8988T (cell line): ENCODE measurements at places on chromosomes 1 and 21.

DNA sequence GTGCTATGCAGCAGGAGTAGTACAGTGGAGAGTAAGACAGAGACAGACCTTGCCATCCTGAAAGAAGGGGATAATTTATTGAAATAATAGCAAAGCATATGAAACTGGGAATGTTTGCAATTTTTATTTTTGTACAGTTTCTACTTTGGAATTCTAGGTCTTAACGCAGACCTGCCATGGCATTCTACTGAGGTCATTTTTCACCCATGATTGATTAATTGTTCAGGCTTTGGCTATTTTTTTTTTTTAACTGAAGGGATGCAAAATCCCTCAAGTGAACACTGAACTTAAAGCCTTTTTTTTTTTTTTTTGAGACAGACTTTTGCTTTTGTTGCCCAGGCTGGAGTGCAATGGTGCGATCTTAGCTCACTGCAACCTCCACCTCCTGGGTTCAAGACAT, 27.1 kb downstream of the MTF2 start:
- DNase-seq: no peak

DNA sequence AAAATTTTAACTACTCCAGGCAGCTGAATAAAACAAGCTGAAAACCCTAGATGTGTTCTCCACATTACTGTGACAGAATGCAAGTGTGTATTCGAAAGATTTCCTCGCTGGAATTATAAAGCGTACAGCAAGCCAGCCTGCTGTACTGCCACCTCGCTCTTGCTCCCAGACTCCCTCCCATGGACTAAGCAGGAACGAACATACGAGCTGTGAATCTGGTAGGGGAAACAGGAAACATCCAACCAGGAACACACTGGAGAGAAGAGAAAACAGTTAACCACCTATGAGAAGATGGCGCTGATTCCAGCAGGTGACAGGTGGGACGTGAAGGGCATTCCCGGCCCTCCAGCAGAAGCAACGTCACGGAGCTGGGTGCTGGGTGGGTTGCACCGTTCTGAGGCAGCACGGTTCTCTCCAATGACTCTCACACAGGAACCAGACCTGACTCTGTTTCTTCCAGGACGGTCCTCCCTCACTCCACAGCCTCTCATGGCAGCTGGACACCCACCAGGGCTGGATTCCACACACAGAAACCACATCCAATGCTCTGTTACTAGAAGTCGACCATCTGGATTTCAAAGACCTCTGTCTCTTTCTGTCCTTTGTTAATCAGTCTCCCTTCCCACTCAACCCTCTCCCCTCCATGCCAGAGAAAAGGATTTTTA, 219.2 kb downstream of the RERE start:
- no peak for DNase-seq

DNA sequence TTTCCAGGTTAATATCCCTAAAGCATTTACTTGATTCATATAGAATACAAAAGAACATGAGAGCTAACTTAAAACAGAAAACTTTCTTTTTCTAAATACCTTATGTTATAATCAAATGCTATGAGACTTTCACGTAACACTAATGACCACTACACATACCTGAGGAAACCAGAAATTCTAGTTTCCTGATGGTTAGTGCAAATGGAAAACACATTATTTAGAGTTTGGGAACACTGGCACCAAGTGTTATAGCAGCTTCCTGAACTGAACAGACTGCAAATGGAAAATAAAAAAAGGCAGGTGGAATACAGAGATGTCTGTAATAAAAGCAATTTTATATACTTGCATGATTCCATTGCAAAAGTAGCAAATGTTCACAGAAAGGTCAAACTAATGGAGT, 15.5 kb downstream of the PAXBP1 start:
- no peak for DNase-seq

DNA sequence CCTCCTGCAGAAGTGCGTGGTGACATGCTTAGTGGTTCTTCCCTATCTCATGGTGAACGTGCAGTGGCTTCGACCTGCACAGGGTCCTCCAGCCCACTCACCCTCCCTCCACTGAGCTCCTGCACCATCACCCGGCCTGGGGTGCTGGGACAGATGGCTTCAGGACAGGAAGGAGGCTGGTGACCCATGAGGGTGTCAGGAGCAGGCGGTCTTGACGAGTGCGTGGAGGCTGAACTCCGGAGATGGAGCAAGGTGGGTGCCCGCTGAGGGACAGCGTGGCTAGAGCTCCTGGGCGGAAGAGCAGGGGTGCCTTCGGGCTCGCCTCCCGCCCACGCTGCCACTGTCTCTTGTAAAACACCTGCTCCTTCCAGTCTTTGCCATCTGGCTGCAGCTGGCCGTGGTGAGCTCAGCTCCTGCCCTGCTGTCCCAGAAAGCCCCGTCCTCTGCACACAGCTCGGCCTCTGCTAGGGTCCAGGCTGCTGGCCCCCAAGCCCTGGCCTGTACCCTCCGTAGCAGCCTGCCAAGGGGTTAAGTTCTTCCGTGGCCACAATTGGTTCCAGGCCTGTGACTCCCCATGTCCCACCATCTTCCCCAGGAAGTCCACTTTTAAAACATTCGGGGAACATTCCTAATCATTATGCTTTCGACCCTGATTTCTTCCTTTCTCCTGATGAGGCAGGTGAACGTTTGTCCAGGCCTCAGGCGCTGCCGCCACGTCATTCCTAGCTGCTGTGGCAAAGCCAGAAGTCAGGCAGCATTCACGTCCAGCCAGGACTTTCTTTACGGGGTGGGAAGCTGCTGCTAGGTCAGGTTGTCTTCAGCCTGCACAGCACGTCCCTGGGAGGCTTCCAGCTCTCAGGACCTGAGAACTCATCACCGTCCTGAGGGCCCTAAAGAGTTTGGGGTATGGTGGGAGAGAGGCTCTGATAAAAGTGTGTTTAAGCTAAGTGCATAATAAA, 8.1 kb downstream of the KRTAP10-1 start:
- no peak for DNase-seq

- no peak for DNase-seq
Measured at GRCh38 chr1:16905868-16906702, 10.3 kb downstream of the RNU1-2 start.

GRCh38 chr1:234475167-234475793, 3.7 kb downstream of the TARBP1 start:
- no peak for DNase-seq

GRCh38 chr1:67791686-67792085, 41.6 kb downstream of the GNG12 start:
- peak; percentile 12 for DNase-seq

- DNase-seq: no peak
Measured at GRCh38 chr1:195740862-195741261, 867.4 kb downstream of the KCNT2 start.

GRCh38 chr1:112674986-112675727, 698 bp downstream of the MOV10 start:
- DNase-seq: no peak
